Fibroblast of mammary gland (primary cell): ENCODE measurements at places on chromosomes 3 and 15.

DNA sequence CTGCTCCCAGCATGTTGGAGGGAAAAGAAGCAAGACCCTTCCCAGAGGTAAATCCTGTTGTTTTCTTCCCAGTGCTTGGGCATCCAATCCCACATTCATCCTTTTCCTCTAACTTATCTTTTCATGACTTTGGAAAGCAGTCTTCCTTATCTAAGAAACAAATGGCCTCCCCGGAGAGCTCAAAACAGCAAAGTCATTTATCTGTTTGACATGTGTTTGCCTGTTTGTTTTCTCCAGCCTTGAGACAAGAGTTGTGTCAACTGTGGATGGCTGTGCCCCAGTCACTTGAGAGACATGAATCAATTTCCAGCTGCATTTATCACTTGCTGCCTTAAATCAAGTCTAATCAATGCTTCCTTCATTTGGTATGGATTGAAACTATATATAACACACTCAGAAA is 103.9 kb downstream of the SHQ1 start:
- DNase-seq, result no peak

- DNase-seq, result peak; percentile 88
Measured at GRCh38 chr15:75836959-75837334, 6.3 kb upstream of the UBE2Q2 start.

- DNase-seq, result peak; percentile 15
Measured at GRCh38 chr3:197847866-197848401, 56.9 kb downstream of the LRCH3 start.

GRCh38 chr3:196609805-196610515 is 29.5 kb upstream of the NRROS start:
- DNase-seq, result no peak

DNA sequence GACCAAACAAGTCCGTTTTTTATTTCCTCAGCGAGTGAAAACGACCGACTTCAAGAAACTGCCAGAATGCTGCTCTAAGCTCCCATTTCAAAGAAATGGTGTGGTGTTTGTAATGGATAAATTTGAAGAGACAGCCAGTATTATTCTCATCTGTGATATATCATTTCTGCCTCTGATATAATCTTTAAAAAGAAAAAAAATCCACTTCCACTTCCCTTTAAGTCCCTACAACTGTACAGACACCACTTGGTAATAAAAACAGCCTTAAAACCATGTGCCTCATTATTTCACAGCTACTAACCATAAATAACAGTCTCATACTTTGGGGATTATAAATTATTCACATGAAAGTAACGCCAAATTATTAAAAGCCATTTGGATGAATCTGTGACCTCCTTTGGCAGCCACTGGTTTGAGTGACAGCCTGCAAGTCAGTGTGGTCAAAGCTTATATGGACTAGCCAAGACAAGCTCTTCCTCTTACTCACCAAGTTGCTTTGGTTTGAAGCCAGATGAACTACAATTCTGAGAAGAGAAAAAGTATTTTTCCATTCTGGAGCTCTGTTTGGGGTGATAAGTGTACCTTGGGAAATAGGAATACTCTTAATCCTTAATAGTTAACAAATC is 168.0 kb downstream of the SHOX2 start:
- peak; percentile 70 for DNase-seq

- no peak for DNase-seq
Measured at GRCh38 chr3:41194701-41195100, 4.6 kb upstream of the CTNNB1 start.

DNA sequence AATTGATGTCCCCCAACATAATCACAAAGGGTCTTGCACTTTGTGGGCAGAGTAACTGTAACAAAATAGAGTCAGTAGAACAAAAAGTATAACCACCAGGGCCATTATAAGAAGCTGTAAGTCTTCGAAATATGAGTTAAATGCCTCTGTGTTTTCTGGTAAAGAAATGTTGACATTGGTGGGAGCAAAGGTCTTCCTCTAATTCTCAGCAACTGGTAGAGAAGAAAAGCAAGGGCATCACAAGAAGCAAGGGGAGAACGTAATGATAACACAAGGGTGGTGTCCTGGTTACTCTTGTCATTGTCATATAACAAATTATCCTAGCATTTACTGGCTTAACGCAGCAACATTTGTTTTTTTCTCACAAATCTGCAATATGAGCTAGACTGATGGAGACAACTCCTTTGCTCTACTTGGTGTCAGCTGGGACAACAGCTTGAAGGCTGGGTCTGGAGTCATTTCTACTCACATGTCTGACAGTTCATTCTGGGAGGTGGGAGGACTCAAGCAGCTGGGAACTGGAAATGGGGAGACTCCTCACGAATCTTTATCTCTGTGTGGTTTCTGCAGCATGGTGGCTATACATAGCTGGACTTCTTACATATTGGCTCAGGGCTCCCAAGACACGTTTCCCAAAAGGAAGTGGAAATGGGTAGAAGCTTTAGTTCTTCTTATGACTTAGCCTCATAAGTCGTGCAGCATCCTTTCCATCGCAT is 20.2 kb downstream of the DNAJB11 start:
- no peak for DNase-seq

GRCh38 chr3:182259579-182259978 is 533.7 kb upstream of the ATP11B start:
- DNase-seq, result peak; percentile 16

- no peak for DNase-seq
Measured at GRCh38 chr3:178597371-178597770, 61.1 kb downstream of the KCNMB2 start.

- DNase-seq, result no peak
Measured at GRCh38 chr3:56806407-56806806, 4.7 kb upstream of the ARHGEF3 start.

GRCh38 chr3:126519506-126520455 is 2.2 kb upstream of the UROC1 start:
- no peak for DNase-seq

- DNase-seq, result peak; percentile 60
Measured at GRCh38 chr3:197854596-197855343, 63.7 kb downstream of the LRCH3 start.

GRCh38 chr15:89668171-89668570 is 11.0 kb downstream of the PLIN1 start:
- DNase-seq, result no peak

DNA sequence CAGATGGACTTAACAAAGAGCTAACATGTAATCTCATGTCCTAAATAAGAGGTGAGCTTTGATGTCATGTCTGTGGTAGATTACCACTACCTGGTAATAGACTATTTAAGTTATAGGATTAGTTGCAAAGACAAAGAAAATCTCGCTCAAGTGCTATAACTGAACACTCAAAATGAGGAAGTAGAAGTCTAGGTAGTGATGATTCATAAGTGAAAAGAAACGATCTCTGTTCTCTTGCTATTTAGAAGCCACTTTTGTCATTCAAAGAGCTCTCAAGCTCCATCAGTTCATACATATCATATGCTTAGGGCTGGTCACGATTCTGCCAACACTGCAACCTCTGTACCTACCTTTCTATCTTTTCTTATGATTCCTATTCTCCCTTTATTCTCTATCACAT is 110.9 kb downstream of the EDEM1 start:
- no peak for DNase-seq

DNA sequence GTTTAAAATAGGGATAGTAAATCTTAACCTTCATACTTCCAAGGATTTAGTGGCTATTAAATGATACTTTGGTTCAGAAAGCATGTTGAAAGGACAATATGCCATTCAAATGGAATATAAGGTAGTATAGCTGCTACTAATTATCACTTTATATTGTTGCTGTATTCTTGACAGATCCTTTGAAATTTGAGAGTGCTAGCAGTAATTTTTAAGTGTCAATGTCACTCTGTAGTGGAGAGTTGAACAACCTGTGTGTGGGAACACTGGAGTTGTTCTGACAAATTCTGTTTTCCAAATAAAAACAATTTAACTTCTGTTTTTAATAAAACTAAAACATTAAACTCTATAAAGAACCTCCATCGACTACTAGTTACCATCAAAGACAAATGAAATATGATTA is 565.7 kb downstream of the FGF12 start:
- no peak for DNase-seq

GRCh38 chr3:125136515-125136914 is 76.0 kb downstream of the SLC12A8 start:
- DNase-seq, result no peak

DNA sequence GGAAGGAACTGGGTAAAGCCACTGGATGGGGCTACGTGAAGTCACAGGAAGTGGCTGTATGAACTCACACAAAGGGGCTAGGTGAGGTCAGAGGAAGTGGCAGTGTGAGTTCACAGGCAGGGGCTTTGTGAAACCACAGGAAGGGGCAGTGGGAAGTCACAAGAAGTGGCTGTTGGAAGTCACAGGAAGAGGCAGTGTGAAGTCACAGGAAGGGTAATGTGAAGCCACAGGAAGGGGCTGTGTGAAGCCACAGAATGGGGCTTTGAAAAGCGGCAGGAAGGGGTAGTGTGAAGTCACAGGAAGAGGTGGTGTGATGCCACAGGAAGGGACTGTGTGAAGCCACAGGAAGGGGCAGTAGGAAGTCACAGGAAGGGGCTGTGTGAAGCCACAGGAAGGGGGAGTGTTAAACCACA is 34.6 kb downstream of the GASK1A start:
- no peak for DNase-seq

DNA sequence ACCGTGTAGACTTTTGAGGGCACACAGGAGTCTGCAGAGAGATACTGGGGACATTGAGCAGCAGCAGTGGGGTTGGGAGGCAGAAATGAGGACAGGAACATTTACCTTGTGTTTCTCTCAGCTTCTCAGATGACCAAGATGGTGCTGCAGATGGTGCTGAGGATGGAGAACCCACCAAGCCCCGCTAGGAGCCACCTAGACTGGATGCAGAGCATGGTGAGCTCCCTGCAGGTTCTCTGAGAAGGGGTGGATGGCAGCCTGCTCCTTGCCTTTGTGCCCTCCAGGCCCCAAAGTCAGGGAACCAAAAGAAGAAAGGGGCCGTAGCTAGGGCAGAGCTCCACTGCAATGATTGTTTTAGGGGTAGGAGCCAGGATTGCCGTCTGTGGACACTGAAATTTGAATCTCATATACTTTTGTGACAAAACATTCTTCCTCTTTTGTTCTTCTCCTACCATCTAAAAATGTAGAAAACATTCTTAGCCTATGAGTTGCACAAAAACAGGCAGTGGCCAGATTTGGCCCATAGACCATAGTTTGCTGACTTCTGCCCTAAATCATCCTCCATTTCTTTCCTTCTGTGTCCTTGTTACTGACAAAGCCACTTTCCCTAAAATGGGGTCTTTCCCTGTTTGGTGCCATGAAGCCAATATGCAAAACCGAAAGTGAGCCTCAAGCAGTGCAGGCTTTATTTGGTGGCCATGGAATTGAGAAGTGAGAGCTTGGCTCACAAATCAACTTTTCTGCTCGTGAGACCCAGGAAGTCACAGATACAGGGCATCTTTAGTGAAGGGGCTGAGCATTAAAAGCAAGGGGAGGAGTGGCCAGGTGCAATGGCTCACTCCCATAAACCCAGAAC is 11.9 kb upstream of the MUC20 start:
- DNase-seq, result no peak

- DNase-seq, result no peak
Measured at GRCh38 chr15:77633913-77634265, 1.2 kb upstream of the LINGO1 start.

DNA sequence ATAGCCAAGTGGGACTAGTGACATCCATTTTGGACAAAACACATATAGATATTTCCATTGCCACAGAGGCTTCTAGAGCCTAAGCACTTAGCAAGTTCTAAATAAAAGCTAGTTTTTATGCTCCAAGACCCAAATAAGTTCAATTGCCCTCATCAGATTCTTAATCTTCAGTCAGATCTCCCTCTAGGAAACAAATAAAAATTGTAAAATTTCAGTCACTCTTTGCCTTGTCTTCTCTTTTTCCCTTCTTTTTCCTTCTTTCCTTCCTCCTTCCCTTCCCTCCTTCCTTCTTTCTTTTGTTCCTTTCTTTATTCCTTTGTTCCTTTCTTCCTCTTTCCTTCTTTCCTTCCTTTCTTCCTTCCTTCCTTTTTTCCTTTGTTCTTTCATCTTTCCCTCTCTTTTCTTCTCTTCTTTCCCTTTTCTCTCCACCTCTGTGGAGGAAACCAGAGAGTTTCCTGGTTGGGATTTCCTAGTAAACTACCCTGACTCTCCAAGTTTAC is 68.8 kb upstream of the GADL1 start:
- DNase-seq, result no peak

DNA sequence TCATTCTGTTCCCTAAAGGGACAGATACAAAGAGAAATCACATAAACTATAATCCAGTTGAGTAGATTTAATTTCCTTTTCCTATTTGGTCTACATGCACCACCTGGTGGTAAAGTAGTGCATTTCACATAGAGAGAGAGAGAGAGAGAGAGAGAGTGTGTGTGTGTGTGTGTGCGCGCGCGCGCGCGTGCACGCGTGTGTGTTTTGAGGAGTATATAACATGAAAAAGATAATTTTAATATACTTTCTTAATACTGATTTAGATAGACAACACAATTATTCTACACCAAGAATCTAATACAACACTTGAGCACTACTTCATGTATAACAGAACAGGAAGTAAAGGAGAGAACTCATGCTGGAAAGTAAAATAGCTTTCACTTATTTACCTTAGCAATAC is 1.1 kb upstream of the FGF7 start:
- peak; percentile 82 for DNase-seq

DNA sequence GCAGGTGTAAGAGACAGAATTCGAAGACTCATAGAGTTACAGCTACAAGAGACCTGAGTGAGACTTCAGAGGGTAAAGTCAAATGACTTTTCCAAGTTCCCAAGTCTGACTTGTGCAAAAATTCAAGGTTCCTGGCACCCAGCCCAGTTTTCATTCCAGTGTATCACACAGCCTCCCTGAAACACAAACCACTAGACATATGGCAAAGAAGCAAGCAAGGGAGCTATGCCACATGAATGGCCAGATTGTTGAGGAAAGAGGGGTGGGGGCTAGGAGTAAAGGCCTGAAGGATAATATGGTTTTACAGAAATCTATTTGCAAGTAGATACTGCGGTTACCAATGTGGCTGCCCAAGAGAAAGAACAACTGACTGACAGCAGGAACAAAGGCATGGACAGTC is 301.2 kb downstream of the MECOM start:
- DNase-seq, result peak; percentile 22

DNA sequence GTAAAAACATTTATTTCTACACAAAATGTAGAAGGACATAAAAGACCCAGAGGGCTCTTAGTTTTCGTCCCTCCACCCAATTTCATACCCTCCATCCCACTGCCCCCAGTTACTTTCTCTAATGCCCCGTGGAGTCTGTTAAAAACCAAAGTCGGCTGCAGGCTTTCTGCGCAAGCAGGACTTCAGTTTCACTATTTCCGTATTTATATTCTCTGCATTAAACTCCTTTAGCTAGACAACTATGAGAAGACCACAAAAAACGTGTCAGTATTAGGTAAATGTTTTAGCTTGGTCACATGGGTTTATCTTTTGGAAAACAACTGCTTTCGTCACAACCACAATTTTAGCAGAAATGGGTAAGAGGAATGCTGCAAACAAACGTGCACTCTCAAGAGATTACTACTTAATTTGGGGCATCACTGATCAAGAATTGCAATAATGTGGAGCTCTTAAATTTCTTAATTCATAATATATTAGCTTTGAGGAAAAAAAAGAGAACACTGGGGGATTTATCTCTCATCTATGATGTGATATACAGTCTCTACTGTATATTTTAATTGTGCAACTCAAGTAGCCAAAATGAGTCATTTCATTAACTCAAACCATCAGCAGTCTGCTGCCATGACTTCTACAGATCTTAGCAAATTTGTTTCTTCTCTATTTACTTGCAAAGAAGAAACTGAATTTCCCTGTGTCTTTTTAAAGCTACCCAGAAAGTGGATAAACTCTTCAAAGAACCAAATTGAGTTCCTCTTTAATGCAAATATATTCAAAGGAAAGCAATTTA is 740 bp upstream of the NSMCE3 start:
- DNase-seq, result peak; percentile 71

- no peak for DNase-seq
Measured at GRCh38 chr15:88269356-88270062, 13.0 kb upstream of the NTRK3 start.

- DNase-seq, result peak; percentile 76
Measured at GRCh38 chr3:100777271-100777670, 68.0 kb downstream of the TFG start.
